ENCODE measurements at places on chromosomes 12 and 14.

GRCh38 chr12:16789204-16789790 lies 183.3 kb upstream of the LMO3 start:
- DNase-seq = no peak

DNA sequence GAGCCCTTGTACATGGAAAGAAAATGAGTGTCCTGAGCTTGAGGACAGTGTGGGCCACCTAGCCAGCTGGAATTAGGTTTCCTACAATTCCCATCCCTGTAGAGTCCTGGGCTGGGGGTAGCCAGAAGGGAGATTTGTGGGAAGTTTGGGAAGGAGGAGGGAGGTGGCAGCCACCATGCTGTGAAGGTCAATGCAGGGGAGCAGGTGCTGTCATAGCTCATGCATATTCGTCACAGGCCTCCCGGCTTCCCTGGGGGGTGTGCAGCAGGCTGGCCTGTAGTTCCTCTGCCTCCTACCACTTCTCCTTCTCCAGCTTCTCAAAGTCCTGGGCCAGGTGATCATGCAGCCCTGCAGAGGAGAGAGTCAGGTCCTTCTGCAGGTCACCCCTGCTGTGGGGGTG lies 121.3 kb downstream of the TBX3 start:
- DNase-seq = no peak

DNA sequence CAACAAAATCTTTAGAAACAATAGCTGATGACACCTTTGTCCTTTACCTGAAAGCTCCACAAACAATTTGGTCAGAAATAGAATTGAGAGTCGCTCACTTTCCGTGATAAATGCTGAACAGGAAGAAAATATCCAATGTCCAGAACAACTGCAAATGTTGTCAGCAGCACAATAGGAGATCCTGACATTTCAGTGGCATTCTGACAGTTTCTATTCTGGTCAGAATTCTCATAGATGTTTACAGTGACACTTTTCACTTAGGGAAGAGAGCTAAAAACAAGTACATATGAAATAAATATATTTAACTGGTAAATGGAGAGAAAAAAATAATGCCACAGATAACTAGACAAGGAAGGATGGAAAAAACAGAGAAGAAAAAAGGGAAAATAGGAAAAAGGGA lies 39.1 kb downstream of the MAGOHB start:
- no peak for DNase-seq

DNA sequence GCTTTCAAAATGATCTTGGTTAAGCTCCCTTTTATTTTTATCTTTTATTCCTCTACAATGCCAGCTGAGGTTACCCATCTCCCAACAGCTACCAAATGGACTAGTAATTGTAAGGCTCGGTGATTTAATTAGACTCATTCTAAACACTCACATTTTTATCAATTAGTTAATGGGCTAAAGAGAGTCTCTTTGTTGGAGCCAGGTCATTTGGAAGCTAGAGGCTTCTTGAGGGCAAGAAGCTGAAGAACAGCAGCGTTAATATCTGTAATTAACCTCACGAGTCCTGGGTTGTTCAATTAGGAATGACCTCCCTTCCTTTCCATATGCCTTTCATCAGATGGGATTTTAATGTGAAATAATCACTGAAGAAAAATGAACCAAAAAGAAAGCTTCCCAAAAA lies 56.9 kb downstream of the OTX2 start:
- no peak for DNase-seq

DNA sequence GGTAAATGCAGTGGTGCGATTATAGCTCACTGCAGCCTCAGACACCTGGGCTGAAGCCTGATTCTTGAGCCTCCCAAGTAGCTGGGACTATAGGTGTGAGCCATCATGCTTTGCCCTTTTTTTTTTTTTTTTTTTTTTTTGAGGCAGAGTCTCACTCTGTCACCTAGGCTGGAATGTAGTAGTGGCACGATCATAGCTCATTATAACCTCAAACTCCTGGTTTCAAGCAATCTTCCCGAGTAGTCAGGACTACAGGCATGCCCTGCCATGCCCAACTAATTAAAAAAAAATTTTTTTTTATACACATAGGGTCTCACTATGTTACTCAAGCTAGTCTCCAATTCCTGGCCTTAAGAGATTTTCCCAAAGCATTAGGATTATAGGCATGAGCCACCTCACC lies 6.9 kb downstream of the ATP2A2 start:
- DNase-seq = no peak

- DNase-seq = no peak
Observed at GRCh38 chr14:52043690-52044089, 25.2 kb downstream of the NID2 start.

GRCh38 chr12:85733221-85733840 lies 102.9 kb downstream of the RASSF9 start:
- no peak for DNase-seq

- no peak for DNase-seq
Observed at GRCh38 chr12:53466640-53467039, 14.7 kb downstream of the PCBP2 start.

DNA sequence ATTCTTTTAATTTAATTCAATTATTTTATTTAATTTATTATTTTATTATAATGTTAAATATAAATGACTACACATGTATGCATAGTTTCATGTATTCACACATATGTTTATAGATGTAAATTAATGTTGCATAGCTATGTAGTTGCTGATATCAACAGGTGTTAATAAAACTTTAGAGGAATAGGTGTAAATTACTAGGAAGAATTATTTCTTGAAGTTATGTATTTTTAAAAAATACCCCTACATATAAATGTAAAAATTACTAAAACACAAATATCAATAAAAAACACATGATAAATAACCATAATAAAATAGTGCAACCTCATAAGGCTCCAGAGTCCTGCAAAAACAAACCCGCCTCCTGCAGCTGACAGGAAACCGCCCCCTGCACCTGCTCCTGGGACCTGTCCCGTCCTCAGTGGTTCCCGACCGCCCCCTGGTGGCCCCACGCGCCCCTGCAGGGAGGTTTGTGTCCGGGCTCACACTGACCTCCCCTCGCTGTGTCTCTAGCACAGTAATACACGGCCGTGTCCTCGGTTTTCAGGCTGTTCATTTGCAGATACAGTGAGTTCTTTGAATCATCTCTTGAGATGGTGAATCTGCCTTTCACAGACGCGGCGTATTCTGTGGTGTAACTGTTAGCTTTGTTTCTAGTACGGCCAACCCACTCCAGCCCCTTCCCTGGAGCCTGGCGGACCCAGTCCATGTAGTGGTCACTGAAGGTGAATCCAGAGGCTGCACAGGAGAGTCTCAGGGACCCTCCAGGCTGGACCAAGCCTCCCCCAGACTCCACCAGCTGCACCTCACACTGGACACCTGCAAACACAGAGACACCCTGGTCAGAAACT lies 1264.0 kb downstream of the TMEM121 start:
- peak; percentile 69 for DNase-seq

GRCh38 chr14:104647467-104648043 lies 41.9 kb upstream of the INF2 start:
- no peak for DNase-seq

DNA sequence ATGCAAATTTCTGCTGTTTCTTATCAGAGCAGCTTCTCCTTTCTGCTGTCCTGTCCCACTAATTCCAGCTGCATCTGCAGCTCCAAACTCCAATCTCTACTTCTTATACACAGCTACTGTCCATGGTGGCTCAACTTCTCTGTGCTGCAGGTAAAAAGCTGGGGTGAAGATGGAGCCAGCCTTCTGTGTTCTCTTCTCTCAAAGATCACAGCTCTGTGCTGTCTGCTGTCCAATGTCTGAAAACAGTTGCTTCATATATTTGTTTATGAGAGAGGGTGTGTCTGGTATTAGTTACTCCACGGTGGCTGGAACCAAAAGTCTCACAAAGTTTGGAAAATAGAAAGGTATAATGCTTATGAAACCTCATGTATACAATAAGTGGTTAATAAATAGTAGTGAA lies 445.8 kb upstream of the TBX3 start:
- DNase-seq = no peak

- no peak for DNase-seq
Observed at GRCh38 chr12:66393890-66394289, 91.6 kb downstream of the HELB start.

GRCh38 chr12:116360579-116361413 lies 83.3 kb upstream of the MED13L start:
- no peak for DNase-seq

DNA sequence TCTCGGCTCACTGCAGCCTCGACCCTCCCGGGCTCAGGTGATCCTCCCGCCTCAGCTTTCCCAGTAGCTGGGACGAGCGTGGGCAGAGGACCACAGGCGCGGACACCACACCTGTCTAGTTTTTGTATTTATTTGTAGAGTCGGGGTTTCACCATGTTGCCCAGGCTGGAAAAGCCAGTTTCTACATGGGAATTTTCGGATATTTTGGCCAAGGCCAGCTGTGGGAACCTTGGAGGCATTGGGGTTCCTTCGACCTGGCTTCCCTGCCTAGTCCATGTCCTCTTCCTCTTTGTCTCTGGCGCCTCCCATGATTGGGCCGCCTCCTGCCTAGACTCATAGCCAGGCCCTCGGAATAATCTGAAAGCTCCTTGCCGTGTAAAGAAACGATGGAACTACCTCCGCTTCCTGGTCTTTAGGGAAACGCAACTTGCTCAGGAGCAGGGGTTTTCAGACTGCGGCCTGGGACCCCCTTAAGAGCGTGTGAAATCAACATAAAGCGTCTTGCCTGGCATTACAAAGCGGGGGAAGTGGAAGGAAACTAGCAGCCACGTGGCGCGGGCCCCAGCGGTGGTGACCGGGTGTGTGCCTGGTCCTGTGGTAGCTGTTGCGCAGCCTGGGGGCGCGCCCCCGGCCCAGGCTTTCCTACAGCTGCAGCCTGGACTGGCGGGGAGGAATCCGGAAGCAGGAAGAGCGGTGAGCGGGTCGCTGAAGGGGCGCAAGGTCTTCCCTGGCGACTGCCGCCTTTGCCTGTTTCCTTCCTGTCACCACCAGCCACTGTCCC lies 1.4 kb upstream of the HSP90AA1 start:
- DNase-seq = peak; percentile 57

- peak; percentile 79 for DNase-seq
Observed at GRCh38 chr12:9064201-9064814, 51.4 kb downstream of the A2M start.

GRCh38 chr14:78248501-78249090 lies 78.4 kb downstream of the NRXN3 start:
- DNase-seq = no peak

DNA sequence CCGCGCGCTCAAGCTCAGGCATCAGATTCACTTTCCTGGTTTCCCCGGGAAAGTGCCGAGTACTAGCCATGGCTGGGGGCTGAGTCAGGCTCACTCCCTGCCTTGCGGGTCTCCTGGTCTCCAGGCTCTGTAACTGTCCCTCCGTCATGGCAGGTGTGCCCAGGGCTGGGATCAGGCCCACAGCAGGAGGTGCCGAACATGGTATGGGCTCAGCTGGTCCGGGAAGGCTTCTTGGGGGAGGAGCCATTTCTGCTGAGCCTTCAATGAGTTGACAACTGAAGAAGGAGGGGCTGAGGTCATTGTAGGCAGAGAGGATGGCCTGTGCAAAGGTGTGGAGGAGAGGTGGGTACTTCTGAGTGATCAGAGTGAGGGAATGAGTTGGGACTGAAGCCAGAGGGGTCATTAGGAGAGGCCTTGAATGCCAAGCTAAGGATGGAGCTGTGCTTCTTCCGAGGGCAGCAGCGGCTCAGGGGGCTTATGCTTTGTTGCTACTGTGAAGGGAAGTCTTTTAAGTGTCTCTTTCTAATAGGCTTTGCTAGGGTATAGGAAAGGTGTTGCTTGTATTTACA lies 769 bp downstream of the EXOC3L4 start:
- no peak for DNase-seq

DNA sequence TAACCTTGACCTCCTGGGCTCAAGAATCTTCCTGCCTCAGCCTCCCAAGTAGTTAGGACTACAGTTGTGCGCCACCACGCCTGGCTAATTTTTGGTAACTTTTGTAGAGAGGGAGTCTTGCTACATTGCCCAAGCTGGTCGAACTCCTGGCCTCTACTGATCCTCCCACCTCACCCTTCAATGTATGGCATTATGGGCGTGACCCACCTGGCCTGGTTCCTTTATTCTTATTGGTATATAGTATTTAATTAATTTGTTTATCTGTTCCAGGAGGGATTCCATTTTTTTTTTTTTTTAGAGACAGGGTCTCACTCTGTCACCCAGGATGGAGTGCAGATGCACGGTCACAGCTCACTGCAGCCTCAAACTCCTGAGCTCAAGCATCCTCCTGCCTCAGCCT lies 40.9 kb upstream of the EAPP start:
- DNase-seq = no peak

- no peak for DNase-seq
Observed at GRCh38 chr14:87185961-87186560, 806.9 kb downstream of the GALC start.

GRCh38 chr12:27319848-27320247 lies 12.8 kb upstream of the BMAL2 start:
- DNase-seq = no peak

GRCh38 chr12:49058366-49059044 lies 2.1 kb downstream of the KMT2D start:
- DNase-seq = no peak

- DNase-seq = no peak
Observed at GRCh38 chr14:68468437-68469207, 324.2 kb downstream of the ZFP36L1 start.

- no peak for DNase-seq
Observed at GRCh38 chr14:56759094-56759493, 51.2 kb downstream of the OTX2 start.

DNA sequence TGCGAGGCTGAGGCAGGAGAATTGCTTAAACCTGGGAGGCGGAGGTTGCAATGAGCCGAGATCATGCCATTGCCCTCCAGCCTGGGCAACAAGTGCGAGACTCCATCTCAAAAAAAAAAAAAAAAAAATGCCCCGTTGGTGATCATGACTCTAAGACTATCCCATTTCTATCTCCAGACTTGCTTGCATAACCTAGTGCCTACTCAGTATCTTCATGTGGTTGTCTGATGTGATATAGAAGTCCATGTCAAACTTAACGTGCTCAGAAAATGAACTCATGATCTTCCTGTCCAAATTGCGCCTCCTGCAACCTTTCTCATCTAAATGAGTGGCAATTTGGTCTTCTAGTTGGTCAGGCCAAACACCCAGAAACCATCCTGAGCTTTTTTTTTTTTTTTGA lies 4.7 kb upstream of the TSFM start:
- DNase-seq = no peak

- DNase-seq = no peak
Observed at GRCh38 chr12:5430641-5431603, 986 bp upstream of the NTF3 start.

GRCh38 chr14:51776102-51776894 lies 84.1 kb upstream of the GNG2 start:
- DNase-seq = peak; percentile 71

- DNase-seq = no peak
Observed at GRCh38 chr12:80766210-80766609, 49.5 kb downstream of the MYF5 start.

DNA sequence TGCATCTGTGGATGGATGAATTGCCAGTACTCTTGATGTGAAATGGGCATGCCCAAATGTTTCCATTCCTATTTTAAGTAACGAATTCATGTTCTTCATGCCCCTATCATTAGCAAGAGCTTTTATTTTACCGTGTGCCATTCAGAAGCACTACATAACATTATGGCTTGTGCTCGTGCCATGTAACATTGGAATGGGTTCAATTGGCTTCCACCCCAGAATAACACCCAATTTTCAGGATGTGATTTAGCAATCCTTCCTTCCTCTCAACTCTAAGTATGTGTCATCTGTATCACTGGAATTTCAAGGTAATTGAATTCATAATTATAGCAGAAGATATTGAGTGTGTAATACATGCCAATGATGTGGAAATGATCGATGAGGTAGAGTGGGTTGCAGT lies 145.8 kb upstream of the TMPO start:
- DNase-seq = no peak

GRCh38 chr12:16299403-16299802 lies 21.9 kb upstream of the SLC15A5 start:
- DNase-seq = no peak

GRCh38 chr12:67748743-67749040 lies 100.1 kb downstream of the DYRK2 start:
- no peak for DNase-seq
